ENCODE measurements at places on chromosomes 3 and 15.

DNA sequence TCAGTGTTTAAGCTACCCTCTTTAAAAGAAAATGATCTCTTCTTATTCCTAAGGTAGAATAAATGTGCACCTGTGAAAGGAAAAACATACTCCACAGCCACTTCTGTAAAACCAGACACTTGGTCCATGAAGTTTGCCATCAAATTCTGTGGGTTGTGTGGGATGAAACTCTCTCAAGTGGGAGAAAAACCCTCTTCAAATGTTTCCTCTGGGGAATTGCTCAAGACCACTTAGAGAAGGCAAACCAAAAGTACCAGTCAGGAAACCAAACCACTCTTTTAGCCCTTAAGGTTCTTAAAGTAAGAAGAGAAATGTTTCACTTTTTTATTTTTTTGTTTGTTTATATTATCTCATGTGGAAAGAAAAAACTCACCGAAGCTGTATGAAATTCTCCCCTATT is 1.2 kb downstream of the COL8A1 start:
- no peak for DNase-seq

- DNase-seq: no peak
Observed at GRCh38 chr3:126213379-126214028, 33.1 kb upstream of the ALDH1L1 start.

DNA sequence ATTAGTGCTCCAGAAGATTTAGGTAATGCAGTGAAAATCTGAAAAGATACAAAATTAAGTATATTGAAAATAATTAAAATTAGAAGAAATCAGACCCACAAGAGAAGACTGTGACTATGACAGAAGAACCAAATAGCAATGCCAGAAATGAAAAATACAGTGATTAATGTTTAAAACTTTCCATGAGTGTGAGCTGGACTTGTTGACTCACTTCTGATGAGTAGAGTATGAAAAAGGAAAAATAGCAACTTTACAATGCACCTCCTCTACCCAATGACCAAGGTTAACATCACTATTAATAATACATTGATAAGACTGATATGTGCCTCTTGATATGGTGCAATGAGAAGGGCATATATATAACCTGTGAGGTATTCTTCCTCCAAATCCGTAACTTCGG is 39.3 kb upstream of the SLC22A13 start:
- DNase-seq: no peak

- no peak for DNase-seq
Observed at GRCh38 chr3:113058188-113058587, 67.4 kb downstream of the GTPBP8 start.

DNA sequence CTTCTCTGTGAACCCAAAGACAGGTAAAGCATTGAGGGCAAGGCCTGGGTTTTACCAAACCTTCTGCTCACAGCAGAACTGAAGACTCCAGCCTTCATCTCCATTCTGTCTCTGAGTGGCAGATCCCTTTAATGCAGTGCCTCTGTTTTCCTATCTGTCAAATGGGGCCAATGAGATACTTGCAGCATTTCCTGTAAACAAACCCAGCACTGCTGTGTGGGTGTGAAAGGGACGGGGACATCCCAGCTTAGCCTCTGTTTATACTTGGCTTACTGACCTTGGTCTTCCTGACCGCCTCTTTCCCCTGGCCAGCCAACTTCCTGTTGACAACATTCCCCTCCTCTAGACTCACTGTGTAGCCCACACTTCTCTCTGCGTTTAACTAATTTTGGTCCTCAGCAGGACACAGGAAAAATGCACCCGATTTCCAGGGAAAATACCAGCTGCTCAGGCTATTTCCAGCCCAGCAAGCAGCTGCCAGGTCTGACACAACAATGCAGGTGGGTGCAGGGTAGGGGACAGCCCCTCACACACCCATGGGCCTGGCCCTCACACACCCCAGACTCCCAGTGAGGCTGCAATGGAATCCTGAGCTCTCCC is 105.9 kb upstream of the HERC1 start:
- DNase-seq: no peak

DNA sequence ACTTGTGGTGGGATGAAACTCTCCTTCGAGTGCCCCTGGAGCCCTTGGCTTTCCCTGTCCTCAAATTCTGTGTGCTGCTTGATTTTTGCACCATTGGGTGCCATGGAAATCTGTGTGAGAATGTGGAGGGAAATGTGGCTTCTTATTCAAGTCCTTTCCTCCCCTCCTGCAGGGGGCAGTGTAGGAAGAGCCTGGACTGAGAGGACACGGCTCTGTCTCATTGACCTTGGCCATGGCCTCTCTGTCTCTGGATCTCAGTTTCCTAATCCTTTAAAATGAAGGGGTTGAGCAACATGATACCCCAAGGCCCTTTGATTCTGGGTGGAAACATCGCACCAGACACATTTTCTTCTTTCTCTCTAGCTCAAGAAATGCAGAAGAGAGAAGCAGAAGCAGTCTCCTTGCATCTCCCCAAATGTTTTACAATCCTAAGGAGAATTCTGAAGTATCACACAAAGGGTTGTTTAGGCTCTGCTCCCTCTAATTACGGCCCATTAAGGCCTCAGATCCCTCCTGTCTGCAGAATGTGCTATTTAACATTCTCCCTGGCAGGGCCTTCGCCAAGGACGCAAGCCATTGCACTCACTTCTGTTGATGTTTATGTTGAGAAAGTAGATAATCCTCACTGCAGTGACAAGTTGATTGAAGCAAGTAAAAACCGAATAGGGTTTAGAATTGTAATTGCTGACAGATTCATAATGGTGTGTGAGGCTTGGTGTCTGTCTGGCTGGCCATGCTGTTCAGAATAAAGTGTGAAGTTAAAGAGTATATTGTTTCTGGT is 169.1 kb downstream of the TPRG1 start:
- DNase-seq: no peak

DNA sequence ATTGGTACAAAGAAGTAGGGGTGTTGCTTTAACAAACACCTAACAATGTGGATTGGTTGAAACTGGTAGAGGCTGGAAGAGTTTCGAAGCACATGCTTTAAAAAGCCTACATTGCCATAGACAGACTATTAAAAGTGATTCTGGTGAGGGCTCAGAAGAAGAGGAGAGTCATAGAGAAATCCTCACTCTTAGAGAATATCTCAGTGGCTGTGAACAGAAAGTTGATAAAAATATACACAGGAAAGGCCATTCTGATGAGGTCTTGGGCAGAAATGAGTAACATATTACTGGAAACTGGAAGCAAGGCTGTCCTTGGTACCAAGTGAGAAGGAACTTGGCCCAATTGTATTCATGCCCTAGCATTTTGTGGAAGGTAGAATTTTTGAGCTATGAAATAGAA is 173.7 kb upstream of the CRBN start:
- no peak for DNase-seq

DNA sequence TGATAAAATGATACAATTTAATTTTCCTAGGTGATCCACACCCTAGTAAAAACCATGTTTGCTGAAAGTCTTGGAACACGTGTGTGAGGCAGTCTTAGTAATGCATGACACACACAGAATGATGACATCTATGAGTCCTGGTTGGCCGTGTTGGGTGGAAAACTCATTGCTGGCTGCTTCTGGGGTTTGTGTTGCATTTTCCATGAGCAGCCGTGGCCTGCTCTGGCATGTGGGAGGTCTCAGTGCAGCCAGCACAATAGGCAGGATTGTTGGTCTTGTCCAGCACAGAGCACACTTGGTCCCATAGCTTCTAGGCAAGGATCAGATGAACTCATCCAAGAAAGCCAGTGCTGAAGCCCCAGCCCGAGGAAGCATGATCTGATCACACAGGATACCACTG is 172.8 kb upstream of the UBE3A start:
- no peak for DNase-seq

- no peak for DNase-seq
Observed at GRCh38 chr3:149089395-149089794, 3.1 kb upstream of the HLTF start.

DNA sequence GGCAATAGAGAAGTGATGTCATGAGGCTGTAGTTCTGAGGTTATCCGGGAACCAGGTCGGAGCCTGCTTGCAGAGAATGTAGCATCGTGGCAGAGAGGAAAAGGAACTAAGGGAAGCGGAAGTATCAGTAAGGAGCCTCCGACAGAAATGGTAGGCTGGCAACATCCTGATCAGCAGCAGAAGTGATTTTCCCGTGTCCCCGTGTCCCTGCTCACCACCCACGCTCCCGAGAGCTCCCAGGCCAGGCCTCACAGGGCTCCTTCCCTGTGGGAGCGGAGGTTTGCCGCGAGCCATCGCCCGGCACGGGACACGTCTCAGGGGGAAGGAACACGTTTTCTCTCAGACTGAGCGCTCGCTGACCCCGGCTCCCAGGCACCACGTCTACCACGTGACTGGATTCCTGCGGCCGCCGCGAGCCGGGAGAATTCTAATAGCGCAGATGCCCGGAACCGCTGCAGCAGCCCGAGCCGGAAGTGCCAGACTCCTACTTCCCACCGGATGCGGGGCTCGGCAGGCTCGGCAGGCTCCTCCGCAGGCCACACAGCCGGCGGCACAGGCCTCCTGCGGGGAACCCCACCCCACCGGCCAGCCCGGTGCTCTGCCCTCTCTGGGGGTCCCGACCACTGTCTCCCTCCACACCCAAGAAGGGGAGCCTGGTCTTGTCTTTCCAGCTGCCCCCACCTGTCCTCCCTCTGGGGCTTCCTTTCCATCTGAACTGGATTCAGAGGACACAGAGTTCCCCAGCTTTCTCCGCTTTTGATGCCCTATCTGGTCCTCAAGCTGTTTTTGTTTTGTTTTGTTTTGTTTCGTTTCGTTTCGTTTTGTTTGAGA is 99.3 kb downstream of the BDH1 start:
- no peak for DNase-seq

DNA sequence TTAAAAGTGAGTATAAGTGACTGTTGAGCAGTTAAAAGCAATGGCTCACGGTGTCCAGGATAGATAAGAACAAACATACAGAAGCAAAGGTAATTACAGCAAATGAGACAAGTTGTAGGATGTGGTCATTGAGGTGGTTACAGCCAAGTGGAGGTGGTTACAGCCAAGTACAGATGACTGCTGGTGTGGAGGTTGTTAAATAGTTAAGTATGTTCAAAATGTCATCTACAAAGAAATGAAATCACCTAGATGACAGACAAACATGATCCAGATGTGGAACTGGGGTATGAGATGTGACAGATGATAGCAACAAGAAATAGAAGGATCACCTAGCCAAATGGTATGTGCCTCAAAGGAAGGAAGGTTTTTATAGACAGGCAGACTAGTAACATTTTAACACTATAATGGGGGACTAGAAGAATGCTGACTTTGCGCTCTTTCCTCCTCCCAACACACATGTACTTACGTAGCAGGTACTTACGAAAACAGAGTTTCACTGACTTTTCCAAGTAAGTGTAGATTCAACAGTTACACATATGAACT is 6.8 kb upstream of the ANKRD28 start:
- no peak for DNase-seq

DNA sequence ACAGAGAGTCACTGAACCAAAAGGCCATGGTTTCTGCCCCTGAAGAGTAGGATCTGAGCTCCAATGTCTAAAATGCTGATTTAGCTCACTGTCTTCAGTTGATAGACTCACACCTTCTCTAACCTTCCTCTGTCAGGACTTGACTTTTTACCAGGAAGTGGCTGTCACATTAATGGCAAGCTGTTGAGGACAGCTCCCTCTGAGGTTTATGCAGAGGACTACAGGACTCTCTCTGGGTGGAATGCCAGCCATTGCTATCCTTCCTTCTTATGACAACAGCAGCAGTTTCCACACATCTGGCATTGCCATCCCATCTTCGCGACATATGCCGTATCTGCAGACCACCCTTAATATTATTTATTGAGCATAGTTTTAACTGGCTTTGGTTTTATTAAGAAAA is 103.8 kb upstream of the PRICKLE2 start:
- DNase-seq: no peak

GRCh38 chr3:48446043-48446424 is 503 bp upstream of the ATRIP start:
- no peak for DNase-seq

DNA sequence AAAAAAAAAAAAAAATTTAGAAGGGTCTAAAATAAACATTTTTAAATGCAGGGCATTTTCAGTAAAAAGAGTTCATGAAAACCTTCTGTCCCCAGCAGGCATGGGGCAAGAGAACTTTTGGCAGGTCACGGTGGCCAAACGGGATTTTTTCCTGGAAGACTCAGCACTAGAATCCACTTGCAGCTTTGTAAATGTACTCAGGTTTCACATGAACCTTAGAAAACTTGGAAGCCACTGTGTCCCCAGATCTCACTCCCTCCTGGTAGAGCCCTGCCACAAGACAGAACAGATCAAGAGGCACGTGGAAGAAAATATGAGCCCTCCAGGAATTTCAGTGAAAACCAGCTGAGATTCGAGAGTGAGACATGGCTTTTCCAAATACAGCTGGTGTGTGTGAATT is 2.1 kb upstream of the GNB5 start:
- DNase-seq: no peak
